ENCODE measurements at places on chromosomes 7 and 10.

DNA sequence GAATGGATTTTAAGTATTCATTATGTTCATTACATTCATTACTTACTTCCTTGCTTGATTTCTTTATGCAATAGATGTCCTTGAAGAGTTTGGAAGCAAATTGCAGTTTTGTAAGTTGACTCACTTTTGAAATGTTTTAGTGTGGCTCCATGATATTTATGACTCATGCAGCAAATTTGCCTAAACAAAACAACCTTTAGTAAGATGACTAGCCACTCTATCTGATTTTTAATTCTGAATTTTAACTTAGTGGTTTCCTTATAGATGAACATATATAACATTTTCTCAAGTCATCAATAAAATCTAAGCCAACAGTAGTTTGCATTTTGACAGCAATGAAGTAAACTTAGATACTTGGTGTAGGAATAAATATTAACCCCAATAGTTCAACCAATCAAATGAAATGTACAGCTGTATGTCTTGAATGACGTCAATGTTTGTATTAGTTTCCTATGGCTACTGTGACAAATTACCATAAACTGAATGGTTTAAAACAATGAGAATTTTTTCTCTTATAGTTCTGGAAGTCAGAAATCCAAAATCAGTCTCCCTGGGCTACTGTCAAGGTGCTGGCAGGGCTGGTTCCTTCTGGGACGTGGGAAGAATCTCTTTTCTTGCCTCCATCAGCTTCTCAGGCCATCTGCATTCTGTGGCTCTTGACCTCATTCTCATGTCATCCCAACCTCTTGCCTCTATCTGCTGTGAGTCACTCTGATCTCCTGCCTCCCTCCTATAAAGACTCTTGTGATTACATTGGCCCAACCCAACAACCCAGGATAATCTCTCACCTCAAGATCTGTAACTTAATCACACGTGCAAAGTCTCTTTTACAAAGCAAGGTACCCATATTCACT lies 73.4 kb downstream of the AHR start:
- DNase-seq: no peak

DNA sequence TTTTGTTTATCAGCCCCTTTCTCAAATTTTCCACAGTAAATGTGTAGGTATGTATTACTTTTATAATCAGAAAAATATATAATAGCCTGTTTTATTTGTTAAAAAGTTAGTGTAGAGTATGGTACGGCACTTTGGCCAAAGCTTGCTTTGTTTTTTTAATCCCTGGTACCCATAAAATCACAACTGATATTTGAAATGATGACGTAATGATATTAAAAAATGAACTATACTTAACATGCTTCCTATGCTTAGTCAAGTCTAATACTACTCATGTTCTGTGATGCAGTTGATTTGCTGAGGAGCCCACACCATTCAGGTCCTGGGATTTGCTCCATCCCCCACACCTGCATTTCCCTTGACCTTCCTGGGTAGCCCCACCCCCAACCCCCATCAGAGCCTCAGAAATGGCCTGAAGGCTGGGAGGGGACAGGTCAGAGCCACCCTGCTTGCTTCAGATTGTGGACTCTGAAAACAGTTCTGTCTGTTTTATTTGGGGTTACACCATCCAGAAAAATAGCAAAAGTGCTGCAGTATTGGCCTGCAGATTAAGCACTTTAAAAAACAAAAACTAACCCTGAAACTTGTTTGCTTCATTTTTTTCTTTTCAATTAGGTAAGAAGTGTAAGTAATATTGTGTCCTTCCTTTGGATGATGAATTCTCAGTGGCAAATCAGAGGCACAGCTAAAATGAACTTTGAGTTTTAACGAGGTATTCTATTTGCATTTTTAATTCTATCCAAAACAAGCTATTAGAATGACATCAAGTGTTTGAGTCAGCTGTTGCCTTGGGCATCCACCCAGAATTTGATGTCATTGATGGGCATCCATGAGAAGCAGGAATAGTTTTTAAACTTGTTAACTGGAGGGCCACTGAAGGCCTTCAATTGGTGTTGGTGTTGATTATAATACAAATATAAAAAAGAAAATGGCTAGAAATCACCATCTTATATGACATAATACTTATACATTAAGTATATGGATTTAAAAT lies 23.3 kb downstream of the PLCE1 start:
- no peak for DNase-seq

- peak; percentile 26 for DNase-seq
Observed at GRCh38 chr7:120857588-120858573, at the start of gene TSPAN12. Gene TSPAN12, minus strand, starts transcription at chr7:120858144. Its CDS starts 1,381 bp downstream, at chr7:120856763.

DNA sequence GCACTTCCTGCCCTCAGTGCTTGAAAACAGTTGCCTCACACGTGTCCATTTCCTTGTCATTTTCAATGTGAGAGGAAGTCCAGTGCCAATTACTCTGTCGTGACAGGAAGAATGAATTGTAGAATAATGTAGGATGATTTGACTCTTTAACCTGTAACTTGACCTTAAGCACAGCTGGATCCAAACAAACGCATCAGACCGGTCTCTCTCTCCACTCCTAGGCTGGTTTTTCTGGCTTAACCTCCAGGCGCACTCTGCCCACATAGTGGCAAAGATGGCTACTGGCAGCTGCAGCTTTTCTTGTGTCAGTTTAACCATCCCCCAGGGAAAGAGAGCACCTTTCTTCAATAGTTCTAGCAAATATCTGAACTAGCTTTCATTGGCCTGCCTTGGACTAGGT lies 29.4 kb upstream of the PNLIPRP3 start:
- DNase-seq: no peak

- DNase-seq: no peak
Observed at GRCh38 chr10:85713885-85714284, 652.7 kb downstream of the GRID1 start.

DNA sequence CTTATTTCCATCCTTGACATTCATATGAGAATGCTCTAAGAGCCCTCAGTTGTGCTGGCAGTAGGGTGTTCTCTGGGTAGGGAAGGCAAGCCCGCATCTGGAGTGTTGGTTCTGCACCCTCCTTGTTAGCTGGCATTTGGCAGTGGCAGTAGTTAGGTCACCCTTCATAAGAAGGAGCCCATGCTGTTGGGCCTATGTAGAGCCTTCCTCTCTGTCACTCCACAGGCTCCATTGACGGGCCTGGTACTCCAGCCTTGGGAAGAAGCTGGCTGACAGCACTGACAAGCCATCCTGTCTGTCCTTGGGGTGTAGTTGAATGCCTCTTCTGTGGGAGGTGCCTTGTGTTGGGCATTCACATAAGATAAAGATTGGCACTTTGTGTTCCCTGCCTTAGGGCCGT lies 89.7 kb downstream of the BMPR1A start:
- no peak for DNase-seq

DNA sequence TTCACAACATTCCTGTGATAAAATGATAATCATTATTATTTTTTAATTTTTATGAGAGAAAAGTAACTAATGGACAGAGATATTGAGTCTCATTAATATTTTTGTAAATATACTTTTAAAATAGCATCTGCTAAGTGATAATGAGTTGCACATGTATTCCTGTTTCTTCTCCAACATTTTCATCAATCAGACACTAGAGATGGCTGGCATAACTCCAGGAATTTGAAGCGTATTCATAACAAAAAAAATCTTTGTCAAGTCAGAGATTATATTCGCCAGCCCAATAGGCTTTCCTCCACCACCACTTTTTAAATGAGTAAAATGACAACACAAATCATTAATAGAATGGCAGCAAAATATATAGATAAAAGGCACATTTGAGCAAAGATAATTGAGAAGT lies 524.0 kb upstream of the KCND2 start:
- no peak for DNase-seq

DNA sequence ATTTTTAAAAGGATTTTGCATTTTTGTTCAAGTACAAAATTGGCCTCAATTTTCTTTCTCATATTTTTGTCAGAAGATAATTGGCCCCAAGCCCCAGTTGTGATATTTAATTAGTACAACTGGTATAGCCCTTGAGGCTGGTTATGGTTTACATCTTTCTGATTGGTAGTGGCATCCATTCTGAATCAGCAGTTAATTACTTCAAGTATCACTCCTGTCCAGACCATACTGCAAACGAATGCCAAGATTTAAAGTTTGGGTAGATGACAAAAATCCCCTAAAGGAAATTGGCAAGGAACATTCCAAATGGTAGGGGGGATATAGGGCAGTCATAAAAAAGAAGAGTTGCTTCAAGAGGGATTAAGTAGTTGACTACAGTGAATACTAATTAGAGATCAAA lies 23.1 kb downstream of the MYPN start:
- no peak for DNase-seq

- no peak for DNase-seq
Observed at GRCh38 chr7:9657257-9657656, 1223.8 kb downstream of the NXPH1 start.

DNA sequence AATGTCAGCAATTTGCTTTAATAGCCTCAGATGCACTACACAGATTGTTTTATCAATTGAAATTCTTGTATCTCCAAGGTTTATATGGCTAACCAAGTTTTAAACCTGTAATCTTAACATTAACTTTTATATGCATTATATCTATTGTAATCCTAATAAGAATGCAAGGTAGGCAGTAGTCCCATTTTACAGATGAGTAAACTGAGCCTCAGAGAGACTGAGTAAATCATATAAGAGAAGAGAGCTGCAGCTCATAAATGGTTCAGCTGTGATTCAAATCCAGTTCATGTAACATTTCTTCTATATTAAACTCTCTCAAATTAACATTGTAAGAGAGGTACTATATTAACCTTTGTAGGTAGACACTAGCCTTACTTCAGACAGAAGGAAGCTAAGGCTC lies 44.0 kb downstream of the MALSU1 start:
- DNase-seq: no peak

GRCh38 chr7:11607686-11608085 lies 224.3 kb downstream of the THSD7A start:
- DNase-seq: no peak

GRCh38 chr7:30237271-30237695 lies 47.1 kb upstream of the ZNRF2 start:
- DNase-seq: no peak

GRCh38 chr7:111093496-111093895 lies 2.6 kb downstream of the LRRN3 start:
- no peak for DNase-seq

DNA sequence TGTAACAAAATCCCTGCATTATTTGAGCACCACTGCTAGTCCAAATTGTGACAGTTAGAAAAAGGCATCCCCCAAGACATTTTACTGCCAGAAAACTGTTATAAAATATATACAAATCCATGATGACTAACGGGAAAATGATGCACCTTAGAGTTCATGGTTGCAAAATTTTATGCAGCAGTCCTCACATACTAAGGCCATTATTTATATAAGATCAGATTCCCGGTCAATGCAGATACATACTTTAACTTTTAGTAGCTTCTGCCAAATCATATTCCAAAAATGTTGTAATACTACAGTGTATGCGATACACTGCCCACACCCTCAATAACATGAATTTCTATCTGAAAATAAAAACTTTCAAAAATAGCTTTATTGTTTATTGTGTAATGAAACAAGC lies 239.9 kb upstream of the ZNF32 start:
- no peak for DNase-seq

DNA sequence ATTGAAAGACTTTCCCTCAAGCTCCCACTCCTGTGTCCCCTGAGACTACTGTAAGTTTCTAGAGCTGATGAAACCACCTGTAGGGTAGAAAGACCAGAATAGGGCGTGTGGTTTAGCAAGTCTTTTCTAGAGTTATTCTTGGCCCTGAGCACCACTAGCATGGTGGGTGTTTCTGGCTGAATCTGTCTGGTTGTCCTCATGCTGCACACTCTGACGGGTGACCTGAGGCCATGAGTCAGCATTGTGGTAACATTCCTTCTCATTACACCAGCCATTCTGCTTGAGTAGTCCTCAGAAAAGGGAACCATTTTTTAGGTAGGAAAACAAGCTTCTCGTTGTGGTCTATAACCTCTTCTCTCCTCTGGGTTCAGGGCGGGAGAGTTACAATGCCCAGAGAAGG lies 250.3 kb downstream of the SNX13 start:
- no peak for DNase-seq

DNA sequence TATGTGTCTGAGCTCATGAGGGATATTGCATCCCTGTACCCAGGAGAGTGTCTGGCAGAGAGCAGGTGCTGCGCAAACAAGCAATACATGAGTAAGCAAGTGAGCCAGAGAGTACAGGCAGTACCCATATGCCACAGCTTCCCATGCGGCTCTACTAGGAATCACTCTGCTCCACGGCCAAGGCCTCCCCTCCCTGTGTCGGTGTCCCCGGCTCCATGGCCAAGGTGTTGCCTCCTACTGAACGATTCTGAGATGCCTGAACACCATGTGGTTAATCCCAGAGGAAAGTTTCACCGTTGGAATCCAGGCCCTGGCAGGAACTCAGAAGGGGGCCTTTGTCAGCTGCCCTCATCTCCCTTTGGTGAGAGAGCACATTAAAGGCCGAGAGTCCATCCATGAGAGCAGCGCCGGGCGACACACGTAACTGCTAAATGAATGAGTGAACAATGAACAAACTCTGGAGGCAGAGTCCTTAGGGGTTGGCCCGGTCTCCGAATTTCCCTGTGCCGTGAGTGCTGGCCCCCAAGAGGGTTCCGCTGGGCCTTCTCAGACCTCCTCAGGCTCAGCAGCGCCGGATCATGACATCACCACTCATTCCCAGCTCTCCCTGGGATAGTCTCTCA lies 136.0 kb upstream of the FAM20C start:
- DNase-seq: no peak

DNA sequence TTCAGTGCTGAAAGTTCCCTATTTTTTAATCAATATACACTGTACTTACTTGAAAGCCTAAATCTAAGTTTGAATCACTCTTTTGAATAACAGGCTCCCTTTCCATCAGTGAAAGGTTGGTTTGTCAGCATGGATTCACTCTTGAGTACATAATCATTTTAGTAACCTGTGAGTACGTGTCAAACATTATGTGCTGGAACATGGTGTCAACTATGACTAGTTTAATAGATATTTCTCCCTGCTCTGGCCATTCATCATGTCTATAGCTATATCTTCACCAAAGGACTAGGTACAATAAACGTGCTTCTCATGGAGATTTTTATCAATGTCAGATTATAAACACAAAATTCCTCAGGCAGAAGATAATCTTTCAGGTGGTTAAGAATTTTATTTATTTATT lies 61.7 kb upstream of the MDFIC start:
- DNase-seq: no peak

DNA sequence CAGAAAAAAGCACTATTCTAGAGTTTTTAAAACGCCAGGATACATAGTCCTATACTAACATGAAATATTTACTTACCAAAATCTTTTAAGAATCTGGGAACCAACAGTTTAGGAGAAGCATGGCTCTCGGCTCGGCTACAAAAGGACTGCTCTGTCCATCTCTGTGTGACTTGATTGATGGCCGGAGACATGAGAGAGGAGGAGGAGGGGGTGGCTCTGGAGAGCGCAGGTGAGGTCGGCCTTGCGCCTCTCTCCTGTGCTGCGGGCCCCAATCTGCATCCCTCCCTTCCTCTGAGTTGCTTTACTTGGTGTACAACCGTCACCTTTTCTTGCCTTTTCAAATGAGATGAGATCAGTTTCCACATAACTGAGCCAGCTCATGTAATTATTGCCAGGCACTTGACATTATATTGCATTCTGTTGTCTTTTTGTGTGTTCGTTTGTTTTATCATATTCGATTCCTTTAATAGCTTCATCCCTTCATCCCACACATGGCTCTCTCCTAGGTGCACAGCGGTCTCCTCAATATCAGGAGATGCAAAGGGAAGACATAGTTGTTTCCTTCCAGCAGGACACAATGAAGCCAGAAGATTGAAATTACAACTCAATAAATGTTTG lies 87.8 kb upstream of the KLF6 start:
- no peak for DNase-seq

All from T-helper 1 cell (primary cell).